ENCODE measurements at places on chromosomes 11 and 22.

- no peak for DNase-seq
Measured at GRCh38 chr11:105937331-105937730, 84.7 kb downstream of the MSANTD4 start.

DNA sequence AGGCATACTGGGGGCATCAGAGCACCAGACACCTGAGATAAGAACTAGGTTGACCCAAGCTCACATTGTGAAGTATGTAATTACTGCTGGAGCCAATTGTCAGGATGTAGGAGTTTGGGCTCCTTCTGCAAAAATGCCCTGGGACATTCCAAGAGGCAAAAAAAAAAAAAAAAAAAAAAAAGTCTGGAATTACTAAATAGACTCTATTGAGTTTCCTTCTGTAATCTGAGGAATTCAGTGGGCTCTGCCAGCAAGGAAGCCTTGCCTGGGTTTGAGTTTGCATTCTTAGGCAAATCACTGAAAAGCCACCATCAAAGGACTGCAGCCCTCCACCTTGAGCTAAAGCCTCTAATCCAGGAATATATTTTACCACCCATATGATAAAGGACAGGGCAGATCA, 8.0 kb upstream of the CAVIN3 start:
- DNase-seq, result no peak

DNA sequence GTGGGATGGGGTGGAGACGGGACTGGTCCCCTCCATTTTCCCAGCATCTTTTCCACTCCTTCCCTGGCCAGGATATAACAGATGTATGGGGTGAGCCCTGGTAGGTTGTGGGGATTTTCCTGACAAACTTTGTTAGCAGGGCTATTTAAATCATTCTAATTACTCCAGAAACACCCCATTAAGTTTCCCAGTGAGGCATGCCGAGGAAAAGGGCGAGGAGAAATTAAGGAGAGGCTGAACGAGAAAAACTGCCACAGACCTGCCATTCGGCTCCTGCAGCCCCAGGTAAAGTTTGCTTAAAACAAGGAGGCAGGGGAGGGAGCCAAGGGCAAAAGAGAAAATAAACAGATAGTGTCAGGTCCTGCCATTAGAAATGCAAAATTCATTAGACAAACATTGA, 428.2 kb downstream of the BUD13 start:
- DNase-seq, result no peak

DNA sequence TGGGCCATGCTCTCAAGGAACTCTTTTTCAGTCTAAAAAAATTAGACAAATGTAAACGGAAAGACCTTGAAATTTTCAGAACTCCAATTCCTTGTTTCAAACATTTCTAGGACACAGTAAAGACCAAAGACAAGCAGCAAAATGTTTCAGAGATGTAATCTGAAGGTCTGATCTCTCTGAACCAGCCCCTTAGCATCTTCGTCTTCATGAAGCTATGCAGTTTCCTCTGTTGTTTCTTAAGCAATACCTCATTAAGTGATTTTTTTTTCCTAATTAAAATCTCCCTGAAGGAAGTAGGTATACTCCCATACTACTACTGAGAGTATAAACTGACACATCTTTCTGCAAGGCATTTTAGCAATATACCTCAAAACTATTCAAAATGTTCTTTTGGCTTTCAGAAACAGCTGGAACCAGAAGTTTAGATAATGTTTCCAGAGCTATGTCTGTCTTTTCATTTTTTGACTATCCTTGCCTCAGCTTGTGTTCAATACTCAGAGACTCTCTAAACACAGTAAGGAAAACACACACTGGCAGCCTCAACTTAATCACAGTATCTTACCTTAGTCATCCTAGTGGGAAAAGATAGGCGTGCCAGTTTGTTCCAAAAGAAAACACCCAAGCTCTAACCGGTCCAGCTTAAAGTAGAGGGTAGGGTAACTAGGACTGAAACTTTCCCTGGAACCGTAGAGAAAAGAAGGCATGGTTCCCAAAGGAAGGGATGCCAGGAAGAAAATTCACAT, 25.1 kb downstream of the SBF2 start:
- no peak for DNase-seq

- no peak for DNase-seq
Measured at GRCh38 chr11:61168800-61169199, 7.6 kb upstream of the VPS37C start.

DNA sequence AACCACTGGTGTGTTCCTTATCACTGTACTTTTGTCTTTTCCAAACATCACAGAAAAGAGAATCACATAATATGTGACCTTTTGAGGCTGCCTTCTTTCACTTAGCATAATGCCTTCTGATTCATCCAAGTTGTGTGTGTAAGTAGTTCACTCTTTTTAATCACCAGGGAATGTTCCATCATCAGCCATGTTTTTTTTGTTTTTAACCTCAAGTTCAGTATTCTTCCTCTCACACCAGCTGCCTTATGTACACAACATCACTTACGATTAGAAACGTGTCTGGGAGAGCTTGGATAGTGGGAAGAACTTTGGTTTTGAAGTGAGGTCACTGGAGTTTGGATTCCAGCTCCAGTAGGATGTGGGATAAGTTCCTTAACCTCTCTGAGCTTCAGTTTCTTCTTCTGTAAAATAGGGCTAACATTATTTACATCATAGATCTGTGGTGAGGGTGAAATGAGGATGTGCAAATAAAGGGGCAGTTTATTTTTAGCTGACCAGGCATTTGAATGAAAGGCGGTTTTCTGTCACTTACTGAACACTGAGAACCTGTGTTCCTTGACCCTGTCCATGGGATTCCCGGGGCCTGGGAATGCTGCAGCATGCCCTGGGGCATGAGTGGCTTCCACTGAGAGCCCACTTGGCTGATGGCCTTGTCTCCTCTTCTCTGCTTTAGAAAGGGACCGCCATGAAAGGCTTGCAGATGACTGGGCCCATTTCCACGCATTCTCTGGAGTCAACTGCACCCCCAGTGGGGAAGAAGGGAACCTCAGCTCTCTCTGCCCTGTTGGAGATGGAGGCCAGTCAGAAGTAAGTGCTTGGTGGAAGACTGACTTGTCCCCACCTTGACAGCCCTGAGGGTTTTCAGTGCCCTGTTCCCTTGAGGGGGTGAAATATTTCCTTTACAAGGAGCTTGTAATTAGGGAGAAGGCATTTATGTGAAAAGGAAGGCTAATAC, 92.6 kb downstream of the DEPDC5 start:
- DNase-seq, result no peak

DNA sequence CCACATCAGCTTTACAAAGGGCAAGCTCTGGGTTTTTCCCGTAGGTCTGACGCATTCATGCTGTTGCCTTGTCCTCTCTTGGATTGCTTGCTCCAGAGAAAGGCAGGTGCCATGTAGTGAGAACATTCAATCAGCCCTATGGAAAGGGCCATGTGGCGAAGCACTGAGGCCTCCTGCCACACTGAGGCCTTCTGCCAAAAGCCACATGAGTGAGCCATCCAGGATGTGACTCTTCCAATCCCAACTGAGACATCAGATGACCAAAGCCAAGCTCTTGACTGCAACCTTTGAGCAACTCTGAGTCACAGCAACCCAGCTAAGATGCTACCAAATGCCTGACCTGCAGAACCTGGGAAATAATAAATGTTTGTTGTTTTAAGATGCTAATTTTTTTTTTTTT, 9.0 kb upstream of the PANX3 start:
- no peak for DNase-seq

- DNase-seq, result no peak
Measured at GRCh38 chr11:68798221-68798813, 43.4 kb downstream of the CPT1A start.

DNA sequence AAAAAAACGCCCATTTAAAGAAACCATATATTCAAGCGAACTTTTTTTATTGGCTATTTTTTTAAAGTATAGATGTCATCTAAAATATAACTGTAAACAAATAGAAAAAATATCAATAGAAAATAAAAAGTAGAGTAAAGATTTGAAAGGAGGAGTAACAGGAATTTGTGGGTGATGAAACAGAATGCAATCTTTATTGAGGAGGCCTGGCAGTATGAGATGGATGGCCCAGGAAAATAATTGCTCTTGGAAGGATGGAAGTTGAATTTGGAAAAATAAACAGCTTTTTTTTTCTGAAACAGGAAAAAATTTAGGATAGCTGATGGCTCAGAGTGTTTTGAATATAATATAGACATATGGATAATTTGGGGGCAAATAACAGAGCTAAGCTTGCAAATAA, 219.0 kb downstream of the CASP12 start:
- no peak for DNase-seq

DNA sequence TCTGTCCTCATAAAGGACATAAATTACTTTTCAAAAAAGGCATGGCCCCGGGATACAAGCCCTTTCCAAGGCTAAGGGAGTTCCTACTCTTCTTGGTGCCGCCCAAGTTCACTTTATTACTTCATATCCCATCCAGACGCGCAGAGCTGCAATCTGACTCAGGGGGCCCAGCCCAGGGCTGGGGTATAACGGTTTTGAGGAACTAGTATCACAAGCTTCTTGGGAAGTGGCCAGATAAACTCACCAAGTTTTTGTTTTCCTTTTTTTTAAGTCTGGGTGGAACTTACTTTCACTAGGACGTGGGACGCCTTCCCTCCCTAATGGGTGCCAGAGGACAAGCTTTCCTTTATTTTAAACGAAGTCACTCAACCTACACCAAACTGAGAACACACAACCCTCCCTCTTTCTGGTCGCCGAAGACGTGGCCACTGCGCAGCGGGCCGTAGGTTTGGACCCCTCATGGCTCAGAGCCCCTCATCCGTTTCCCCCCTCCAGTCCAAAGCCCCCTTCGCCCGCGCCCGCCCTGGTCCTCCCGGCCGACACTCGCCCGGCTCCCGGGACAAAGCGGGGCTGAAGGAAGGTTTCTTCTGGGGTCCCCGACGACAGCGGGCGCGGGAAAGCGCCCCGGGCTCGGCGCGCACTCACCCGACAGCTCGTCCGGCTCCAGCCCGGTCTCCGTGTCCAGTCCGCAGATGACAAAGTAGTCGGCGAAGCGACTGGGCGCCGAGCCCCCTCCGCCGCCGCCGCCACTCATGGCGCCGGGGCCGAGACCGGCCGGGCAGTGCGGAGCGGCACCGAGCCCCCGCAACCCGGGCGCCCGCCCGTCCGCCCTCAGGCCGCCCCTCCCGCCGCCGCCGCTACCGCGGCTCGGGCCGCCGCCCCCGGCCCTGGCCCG, 587 bp downstream of the DENND5A start:
- DNase-seq, result no peak

DNA sequence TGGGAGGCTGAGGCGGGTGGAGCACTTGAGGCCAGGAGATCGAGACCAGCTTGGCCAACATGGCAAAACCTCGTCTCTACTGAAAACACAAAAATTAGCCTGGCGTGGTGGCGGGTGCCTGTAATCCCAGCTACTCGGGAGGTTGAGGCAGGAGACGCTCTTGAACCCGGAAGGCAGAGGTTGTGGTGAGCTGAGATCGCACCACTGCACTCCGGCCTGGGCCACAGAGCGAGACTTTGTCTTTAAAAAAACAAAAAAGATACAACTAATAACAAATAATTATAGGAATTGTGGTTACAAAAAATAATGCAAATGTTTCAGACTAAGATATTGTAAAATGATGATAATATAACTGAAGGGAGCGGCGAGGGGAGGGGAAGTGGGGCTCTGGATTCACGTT, 90.3 kb upstream of the RTL6 start:
- DNase-seq, result no peak

GRCh38 chr11:96322775-96323641, 20.0 kb downstream of the MAML2 start:
- no peak for DNase-seq

DNA sequence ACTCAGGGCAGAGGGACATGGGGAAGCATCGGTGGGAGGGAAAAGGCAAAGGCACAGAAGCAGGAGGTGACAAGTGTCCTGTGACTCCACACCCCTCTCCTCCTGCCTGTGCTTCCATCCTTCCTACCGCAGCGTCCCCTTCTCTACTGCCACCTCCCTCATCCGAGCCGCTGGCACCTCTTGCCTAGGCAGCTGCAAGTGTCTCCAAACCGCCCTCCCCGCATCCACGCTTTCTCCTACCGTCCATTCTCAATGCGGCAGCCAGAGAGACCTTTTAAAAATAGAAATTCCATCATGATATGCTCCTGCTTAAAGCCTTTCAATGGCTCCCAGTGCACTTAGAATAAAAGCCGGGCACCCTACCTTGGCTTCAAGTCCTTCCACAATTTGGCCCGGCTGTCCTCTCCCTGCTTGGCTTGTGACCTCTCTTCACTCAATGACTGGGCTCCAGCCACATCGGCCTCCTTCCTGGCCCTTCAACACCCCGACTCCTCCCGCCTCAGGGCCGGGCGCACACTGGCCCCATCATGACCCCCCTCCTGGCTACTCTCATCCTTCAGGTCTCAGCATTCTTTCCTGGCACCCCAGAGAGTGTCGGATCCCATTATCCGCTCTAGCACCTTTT, 16.5 kb downstream of the LRRC10B start:
- DNase-seq, result no peak

DNA sequence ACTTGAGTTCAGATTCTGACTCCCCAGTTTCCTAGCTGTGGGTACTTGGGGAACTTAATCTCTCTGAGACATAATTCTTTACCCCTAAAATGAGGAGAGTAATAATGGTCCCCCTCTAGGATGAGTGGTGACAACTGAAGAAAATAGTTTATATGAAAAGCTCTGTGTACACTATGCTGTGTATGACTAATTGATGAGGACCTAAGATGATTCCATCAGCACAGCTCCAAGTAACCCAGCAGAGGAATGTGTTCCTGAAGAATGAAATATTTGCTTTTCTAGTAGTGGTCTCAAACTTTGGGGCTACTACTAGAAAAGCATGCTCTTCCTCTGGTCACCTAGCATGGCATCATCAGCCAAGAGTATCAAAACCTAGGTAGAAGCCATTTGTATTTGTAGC, 217.3 kb upstream of the NARS2 start:
- no peak for DNase-seq

DNA sequence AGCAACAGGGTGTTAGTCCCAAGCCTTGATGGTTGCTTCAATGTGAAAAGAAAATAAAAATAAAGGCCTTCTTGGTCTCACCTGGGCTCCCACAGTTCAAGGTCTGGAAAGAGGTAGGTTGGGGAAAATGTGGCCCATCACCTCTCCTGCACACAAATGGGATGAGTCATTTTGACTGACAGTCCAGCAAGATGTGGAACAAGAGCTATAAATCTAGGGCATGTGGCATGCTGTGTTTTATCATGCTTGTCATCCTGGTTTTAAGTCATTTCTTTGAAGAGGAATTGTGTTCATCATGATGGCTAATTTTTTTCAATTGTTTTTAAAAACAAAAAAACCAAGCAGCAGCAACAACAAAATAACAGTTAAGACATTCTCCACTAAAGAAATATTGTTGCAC, 503.7 kb downstream of the NTM start:
- no peak for DNase-seq

DNA sequence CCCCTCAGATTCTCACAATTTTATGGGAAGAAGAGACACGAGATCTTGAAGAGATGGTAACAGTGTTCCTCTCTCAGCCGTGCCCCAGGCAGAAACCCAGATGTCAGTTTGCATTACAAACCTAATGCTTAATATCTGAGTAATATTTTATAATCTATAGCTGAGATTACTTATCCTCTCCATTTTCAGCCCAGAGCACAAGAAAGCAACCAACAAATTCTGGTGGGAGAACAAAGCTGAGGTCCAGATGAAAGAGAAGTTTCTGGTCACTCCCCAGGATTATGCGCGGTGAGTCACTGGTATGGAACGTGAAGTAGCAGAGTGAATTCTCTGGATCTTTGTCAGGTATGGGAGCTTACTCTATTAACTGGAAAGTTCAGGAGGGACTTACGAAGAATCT, 884 bp downstream of the CENATAC start:
- no peak for DNase-seq
